Activated B cell treated with CpG ODN at 0.5 μM for 24 hours (primary cell): ENCODE measurements at places on chromosomes 6 and 20. TPM values are rescaled to one million over a fixed set of nuclear protein-coding genes. Genes with fewer than 3 reads are reported as not detected.

DNA sequence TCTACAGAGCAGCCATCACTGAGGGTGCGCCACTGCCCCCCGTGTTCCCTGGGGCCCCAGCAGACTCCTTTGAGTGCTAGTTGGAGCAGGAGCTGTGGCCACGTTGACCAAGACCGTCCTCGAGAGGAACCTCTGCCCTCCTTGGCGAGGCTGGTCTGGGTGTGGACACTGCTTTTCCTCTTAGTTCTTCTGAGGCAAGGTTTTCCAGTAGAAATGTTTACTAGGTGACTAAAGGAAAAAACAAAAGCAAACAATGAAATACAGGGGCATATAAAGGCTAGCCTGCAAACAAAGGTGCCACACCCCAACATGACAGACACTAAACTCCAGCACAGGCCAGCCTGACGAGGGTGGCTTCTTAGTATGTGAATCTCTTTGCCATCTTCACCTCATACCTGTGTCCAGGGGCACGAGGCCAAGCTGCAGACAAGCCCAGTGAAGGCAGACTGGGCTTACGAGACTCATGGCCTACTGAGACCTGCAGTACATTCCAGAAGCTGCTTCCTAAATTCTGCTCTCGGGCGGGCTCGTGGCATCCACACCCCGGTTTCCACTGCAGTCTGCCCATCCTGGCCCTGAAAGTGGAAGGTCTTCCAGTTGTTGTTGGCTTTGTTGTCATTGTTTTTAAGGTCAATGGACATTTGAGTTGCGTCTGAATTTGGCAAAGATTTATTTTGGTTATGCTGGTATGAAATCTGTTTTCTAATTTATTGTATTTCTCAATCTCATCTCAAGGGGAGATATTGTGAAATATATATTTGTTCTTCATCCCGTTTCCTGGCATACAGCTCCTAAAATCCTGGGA, 39.2 kb downstream of the FAM50B start:
- no peak for DNase-seq

DNA sequence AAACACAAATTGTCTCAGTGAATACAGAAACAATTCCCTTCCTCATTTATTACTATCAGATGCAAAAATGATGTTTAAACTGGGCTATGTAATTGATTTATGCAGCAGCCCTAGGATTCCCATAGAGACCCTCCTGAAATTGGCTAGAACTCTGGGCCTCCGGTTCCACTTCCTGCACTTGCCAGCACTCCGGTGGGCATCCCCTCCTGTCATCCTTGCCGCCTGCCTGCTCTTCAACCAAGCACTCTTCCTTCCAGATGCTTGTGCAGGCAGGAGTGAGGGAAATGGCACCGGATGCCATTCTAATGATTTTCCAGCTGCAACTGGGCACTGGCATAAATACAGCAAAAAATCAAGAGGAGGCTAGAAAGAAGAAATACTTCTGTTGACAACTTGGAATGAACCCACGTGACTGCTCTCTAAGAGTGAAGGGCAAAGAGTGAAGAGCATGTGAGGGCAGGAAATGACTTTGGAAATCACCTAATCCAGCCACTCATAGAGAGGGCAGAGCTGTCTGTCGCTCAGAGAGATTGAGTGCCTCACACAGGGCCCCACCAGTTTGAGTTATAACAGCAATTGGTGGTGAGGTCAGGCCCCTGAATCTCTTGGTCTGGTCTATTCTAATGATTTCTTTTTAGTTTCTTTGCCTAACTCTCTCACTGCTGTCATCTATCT, 3.7 kb upstream of the NEDD9 start:
- no peak for DNase-seq

GRCh38 chr6:119112812-119113530, 34.5 kb upstream of the FAM184A start:
- DNase-seq = no peak

- no peak for DNase-seq
Measured at GRCh38 chr6:63448229-63448628, 124.1 kb upstream of the LOC128125822 start.

- no peak for DNase-seq
Measured at GRCh38 chr20:4626228-4626627, 95.5 kb upstream of the PRND start.

DNA sequence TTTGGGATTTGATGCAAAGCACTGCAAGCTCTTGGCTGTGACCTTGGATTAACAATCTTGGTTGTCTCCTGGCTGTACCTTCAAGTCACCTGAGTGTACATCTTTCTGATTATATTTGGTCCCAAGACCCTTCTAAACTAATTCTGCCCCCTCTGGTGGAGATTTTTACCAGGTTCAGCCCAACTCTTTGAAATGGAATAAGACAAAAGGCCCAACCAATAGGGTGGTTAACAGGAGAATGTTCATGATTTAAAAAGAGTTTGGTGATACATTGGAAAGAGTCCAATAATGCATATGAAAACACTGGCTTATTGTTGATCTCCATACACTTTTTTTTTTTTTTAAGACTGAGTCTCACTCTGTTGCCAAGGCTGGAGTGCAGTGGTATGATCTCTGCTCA, 77.5 kb upstream of the CD83 start:
- DNase-seq = no peak

Gene PTCRA
- not detected in 2 replicates for total RNA-seq

Gene WFDC5
- total RNA-seq = not detected in 2 replicates

Gene C20orf144
- total RNA-seq = 0.20 and 0.27 TPM in 2 replicates

Gene DOK5
- total RNA-seq = not detected in 2 replicates

Gene ZNF334
- total RNA-seq = 0.27 and 0.39 TPM in 2 replicates
